ENCODE measurements at places on chromosomes 12 and 14. TPM values are rescaled to one million over a fixed set of nuclear protein-coding genes. Genes with fewer than 3 reads are reported as not detected.

TAS2R8 gene
- total RNA-seq = not detected

PNN gene
- total RNA-seq = 66.6 TPM

IL22 gene
- not detected for total RNA-seq

ANKS1B gene
- total RNA-seq = 1.5 TPM

PLCZ1 gene
- total RNA-seq = not detected

HSPB8 gene
- total RNA-seq = 56.8 TPM
